SK-MEL-5 (cell line): ENCODE measurements at places on chromosomes 7 and 10. TPM values are rescaled to one million over a fixed set of nuclear protein-coding genes. Genes with fewer than 3 reads are reported as not detected.

Gene CYP26A1
- not detected in 2 replicates for total RNA-seq

Gene ZNF775
- total RNA-seq: 10.4 and 10.5 TPM in 2 replicates

Gene ITPRID1
- total RNA-seq: not detected in 2 replicates

Gene CADPS2
- total RNA-seq: 38.5 and 40.8 TPM in 2 replicates

Gene SMKR1
- total RNA-seq: 0.98 and 1.4 TPM in 2 replicates

Gene SYT15B
- total RNA-seq: not detected in 2 replicates

Gene PTF1A
- total RNA-seq: not detected in 2 replicates

Gene HOXA5
- 6.5 and 10.3 TPM in 2 replicates for total RNA-seq

Gene PILRA
- total RNA-seq: 0.48 TPM in 1 of 2 replicates, not detected in the other

Gene KIAA1217
- total RNA-seq: 1.5 and 3.7 TPM in 2 replicates

Gene METTL27
- 1.8 and 2.8 TPM in 2 replicates for total RNA-seq

Gene LIPK
- total RNA-seq: not detected in 2 replicates

Gene DPYSL4
- 2.5 and 2.7 TPM in 2 replicates for total RNA-seq

Gene HOXA6
- 1.5 and 1.9 TPM in 2 replicates for total RNA-seq

Gene DENND10
- 52.5 and 55.6 TPM in 2 replicates for total RNA-seq

Gene CUL2
- total RNA-seq: 20.1 and 21.3 TPM in 2 replicates

Gene SPDYE2
- total RNA-seq: not detected in 2 replicates

Gene SPAM1
- total RNA-seq: not detected in 2 replicates

Gene ADRB1
- total RNA-seq: 2.9 and 3.3 TPM in 2 replicates

Gene COL26A1
- total RNA-seq: 0.18 and 0.85 TPM in 2 replicates

Gene CALN1
- total RNA-seq: 0.59 TPM in 1 of 2 replicates, not detected in the other

Gene TSPAN13
- 36.7 and 38.7 TPM in 2 replicates for total RNA-seq

Gene C7orf33
- total RNA-seq: not detected in 2 replicates

Gene GDF10
- not detected in 2 replicates for total RNA-seq

Gene CPN1
- 69.4 and 74.7 TPM in 2 replicates for total RNA-seq

Gene IDI2
- total RNA-seq: 0.08 TPM in 1 of 2 replicates, not detected in the other

Gene CTNNA3
- total RNA-seq: not detected in 2 replicates
